Stimulated activated CD8-positive, alpha-beta memory T cell treated with anti-CD3 and anti-CD28 coated beads, Interleukin-4, amount 100 ng/mL, for 1 hour (primary cell): ENCODE measurements at places on chromosomes 3 and 15.

DNA sequence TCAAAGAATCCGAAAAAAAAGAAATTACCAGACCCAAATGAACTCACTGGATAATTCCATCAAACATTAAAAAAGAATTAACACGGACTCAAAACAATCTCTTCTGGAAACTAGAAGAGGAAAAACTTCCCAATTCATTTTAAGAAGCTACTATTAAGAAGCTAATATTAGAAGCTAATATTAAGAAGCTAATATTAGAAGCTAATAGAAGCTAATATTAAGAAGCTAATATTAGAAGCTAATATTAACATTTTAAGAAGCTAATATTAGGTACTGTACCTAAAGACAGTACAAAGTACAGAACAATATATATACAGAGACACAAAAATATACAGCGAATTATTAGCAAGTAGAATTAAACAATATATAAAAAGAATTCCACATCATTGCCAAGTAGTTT lies 35.9 kb downstream of the HERC2 start:
- DNase-seq: no peak

- no peak for DNase-seq
Measured at GRCh38 chr3:69161587-69162307, 39.4 kb upstream of the LMOD3 start.

GRCh38 chr3:112709911-112710310 lies 69.0 kb upstream of the CCDC80 start:
- DNase-seq: no peak

DNA sequence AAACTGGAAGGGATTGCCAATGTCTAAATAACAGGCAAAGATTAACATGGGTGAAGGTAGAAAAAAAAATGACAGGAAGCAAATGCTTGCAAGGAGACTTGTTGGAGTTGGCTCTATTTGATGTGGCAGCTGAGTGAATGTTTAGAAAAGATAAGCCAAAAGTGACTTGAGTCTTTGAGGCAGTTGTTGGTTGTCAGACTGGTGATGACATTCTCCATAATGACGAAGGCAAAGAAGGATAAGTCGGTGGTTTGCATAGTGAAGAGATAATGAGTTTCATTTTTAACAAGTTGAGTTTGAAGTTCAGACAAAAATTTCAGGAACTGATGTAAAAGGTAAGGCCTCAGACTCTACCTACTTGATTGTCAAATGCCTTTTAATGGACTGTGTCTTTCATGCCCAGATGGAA lies 704.1 kb upstream of the SGO1 start:
- no peak for DNase-seq

- DNase-seq: no peak
Measured at GRCh38 chr3:119420196-119420595, 43.2 kb downstream of the TMEM39A start.

- no peak for DNase-seq
Measured at GRCh38 chr3:160569894-160570652, 4.7 kb upstream of the KPNA4 start.

DNA sequence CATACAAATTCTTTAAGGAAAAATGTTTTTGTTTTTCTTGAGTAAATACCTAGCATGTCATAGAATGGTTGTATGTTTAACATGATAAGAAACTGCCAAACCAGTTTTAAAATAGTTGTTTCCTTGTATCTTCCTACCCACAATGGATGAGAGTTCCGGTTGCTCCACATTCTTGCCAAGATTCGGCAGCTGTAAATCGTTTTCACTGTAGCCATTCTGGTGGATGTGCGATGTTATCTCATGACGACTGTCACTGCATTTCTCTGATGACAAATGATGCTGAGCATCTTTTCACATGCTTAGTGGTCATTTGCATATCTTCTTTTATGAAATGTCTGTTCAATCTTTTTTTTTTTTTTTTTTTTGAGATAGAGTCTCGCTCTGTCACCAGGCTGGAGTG lies 36.6 kb upstream of the SH3GL3 start:
- DNase-seq: no peak

DNA sequence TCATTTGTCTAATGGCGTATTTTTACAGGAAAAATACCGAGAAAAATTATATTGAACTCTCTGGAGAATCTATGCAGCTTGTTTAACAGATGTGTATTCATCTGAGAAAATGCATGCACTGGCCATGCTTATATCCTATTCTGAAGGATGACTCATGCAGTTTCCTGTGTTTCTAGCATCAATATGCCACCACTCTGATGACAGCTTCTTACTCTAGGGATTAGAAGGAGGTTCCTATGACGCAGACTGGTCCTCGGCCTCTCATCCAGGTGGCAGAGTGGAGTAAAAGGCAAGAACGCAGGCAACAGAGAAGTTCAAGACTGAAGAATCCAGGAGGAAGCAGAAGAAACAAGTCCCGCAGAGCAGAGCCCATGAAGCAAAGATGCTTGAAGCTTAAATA lies 910.0 kb upstream of the ROBO1 start:
- DNase-seq: no peak

DNA sequence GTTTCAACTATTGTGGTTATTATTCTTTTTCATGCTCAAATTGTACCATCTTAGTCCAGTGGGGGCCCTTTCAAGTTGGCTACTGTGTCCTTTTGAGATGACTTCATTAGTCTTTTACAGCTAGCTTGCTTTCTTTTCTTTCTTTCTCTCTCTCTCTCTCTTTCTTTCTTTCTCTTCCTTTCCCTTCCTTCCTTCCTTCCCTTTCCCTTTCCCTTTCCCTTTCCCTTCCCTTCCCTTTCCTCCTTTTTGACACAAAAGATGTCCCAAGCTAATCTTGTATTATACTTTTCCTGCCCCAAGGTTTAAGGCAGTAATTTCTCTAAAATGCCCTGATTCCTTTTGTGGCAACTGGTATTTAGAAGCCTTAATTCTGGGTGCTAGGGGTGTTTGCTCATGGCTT lies 213.0 kb upstream of the TBC1D5 start:
- DNase-seq: no peak

GRCh38 chr15:87357637-87358313 lies 898.8 kb downstream of the NTRK3 start:
- no peak for DNase-seq

- no peak for DNase-seq
Measured at GRCh38 chr3:159045279-159045885, 243.5 kb downstream of the MFSD1 start.

DNA sequence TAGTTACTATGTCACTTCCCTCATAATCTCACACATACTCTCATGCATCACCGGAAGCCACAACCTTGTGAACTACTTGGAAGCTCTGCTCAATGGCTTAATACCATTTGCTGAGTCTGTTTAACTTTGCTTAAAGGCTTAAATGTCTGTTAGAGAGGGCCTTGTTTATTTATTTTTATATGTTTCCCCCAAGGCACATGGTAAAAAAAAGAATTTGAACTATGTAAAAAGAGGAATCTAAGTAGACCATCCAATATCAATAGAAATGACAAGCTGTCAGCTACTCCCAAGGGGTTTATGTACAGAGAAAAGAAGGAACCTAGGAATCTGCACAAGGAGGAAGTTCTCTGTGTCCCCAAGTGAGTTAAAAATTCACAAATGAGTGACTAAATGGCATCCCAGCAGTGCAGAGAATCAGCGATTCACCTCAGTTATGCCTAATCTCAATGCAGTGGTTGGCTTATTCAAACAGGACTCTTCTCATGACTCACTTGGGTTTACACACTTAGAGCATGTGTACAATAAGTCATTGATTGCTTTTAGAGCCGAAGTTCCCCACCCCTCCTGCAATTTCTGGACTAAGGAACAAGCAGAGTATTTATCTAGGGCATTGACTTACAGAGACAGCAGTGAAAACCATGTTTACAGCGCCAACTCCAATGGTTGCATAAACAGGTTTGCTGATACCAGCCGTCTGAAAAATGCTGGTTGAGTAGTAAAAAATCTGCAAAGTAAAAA lies 24.4 kb downstream of the SLC2A2 start:
- no peak for DNase-seq

- DNase-seq: no peak
Measured at GRCh38 chr15:29162411-29162810, 107.2 kb downstream of the NSMCE3 start.

DNA sequence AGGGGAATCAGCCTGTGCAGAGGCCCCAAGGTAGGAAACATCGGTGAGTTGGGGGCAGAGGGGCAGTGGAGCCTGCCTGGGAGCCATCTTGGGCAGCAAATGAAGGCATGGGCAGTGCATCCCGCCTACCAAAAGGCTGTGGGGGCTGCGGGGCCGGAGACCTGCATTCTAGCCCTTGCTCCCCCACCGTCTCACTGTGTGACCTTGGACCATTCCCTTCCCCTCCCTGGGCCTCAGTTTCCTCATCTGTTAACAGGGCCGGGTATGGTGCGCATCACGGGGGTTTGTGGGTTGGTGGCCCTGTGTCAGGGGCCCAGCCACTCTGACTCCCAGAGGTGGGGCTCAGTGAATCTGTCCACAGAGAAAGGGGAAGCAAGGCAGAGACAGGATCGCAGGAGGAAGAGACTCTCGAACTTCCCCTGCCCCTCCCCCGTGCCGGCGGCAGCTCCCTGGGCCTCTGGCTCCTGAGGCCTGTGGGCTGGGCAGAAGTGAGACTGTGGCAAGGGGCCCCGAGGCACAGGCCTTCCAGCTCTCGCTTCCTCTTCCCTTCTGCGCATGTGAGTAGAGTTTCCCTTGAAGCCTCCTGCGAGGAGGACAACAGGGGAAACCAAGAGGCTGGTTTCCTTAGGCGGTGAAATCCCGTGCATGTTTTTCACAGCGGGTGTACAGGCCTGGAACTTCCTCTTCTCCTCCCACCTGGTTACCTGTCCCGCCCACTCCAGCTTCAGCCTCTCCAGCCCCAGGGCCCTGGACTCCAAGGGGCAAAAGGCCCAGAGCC lies 42.9 kb downstream of the IDH2 start:
- peak; percentile 31 for DNase-seq

DNA sequence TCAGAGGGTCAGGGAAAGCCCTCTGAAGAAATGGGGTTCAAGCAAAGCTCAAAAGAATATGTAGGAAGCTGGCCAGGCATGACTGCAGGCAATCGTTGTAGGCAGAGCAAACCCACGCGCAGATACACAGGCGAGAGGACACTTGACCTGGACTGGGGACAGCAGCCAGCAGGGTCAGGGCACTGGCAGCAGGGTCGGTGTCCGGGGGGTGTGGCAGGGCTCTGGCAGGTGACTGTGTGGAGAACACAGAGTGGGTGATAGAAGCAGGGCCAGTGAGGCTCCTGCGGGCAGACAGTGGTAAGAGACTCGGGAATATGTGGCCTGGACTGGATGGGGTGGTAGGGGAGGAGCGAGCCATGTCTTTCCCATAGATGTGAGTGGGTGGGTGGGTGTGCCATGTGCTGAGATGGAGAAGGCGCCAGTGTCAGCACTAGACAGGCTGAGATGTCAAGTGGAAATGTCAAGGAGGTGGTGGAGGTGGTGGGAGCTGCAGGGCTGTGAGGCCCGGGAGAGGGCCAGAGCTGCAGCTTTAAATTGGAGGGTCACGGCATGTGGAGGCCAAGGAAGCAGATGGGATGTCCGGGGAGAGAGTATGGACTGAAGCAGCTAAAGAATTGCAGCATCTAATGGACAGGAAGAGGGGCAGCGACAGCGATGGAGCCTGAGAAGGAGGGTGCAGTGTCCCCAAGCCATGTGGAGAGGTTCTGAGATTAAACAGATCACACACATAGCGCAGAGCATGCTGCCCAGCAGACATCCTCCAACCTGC lies 13.4 kb downstream of the TMEM43 start:
- DNase-seq: no peak

- DNase-seq: no peak
Measured at GRCh38 chr15:68833700-68834331, 13.1 kb upstream of the ANP32A start.

- DNase-seq: no peak
Measured at GRCh38 chr15:70566047-70566835, 197.1 kb downstream of the UACA start.

- no peak for DNase-seq
Measured at GRCh38 chr15:68725736-68726135, 95.0 kb downstream of the ANP32A start.

DNA sequence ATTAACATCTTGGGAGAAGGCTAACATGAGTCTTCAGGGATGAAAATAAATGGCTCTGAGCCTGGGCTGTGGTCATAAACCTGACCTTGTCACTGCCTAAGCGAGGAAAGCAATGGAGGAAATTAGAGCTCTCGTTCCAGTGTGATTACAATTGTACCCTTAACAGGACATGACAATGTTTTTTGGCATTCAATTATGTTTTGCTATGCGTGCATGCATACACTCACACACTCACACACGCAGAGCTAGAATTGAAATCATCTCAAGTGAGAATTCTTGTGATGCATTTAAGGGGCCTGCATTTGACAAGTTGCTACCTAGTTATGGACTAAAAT lies 24.1 kb downstream of the ZNF80 start:
- no peak for DNase-seq

DNA sequence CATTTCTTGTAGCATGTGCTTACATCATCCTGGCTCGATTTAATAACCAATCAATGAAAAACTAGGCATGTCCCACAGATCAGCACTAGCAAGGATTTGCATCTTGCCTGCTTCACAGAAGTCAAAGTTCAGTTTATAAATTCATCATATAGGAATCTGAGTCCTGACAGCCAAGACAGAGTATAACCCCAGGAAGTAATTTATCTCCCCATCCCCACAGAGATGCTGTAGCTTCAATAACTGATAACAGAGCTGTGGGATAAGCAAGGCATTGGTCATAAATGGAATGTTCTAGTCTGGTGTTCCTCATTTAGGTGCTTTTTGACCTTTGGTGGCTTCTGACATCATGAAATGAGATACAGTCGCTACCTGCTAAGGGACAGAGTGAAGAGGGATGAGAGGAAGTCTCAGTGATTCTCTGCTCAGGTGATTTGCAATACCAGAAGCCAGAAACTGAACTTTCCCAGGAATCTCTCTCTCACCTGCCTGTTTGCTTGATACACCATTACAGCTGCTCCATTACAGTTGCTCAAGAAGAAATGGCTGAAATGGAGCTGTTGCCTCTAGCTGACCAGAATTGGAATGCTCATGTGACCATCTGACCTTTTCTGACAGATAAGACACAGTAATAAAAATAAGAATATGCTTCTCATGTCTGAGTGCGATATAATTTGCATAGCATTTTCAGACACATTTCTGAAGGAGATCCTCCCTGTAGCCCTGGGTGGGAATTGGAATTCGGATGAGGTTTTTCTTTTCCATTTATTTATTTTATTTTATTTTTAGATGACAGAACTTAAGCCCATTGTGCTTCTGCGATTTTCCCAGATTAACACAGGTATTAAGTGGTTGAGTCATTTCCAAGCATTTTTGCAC lies 217.1 kb upstream of the KCNMB2 start:
- no peak for DNase-seq

DNA sequence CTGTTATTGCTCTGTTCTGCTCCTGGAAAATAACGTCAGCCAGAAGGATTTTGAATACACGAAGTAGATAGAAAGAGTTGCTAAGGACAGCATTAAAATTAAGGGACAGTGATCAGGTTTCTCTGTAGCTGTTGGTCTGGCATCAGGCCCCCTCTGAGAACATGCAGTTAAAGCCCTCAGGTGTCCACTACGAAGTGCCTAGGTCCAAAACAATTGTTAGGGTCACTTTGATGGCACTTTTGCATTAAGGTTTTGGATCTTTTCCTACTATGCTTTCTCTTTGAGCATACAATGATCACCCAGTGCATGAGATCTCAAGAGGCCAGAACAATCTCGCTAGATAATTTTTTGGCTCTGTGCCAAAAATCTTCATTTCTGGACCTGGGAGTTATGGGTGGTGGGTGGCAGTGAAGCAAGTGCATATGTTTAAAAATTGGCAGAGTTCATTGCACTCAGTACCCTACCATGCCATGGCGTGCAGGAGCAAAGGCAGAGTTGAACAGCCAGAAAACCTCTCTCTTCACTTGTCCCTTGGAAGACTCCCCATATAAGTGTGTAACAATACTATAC lies 797.6 kb downstream of the ROBO2 start:
- no peak for DNase-seq

- DNase-seq: peak; percentile 52
Measured at GRCh38 chr3:186614597-186615483, 2.0 kb downstream of the AHSG start.

GRCh38 chr3:134956395-134956794 lies 161.3 kb downstream of the EPHB1 start:
- no peak for DNase-seq
